ENCODE measurements at places on chromosomes 7 and 10.

DNA sequence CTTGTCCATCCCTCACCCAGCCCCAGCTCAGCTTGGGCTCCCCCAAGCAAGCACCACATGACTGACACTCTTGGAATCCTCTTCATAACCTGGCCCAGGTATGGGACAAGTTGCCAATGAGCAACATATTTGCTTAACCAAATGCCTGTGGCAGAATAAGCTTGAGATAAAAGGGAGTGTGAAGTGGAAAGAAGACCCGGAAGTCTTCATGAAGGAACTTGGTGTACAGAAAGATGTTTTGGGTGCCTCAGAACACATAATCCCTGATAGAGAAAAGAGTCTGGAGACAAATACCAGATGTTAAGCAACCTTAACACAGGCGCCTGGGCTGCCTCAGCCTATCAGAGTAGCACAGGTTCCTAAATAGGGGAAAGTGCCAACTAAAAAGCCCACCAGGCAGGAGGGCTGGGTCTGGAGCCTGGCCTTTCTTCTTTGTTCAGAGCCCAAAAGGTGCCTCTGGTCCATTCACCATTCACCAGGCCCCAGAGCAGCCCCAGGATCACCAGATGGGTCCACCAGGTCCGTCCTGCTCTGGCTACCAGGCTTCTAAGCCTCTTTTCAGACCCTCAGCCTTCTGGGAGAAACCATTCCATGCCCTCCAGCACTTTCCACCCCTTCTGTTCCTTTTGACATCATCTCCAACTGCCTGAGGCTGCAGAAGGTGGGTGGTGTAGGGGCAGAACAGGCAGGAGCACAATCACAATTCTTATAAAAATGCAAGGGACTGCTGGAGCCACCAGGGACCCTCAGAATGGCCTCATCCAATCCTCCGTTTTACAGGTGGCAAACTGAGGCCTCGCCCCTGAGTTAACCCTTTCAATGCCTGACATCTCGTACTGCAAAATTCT lies 22.6 kb downstream of the KCNMA1 start:
- no peak for DNase-seq

- DNase-seq, result no peak
These were observed 155.2 kb upstream of the BMPER start for GRCh38 chr7:33750177-33750576.

DNA sequence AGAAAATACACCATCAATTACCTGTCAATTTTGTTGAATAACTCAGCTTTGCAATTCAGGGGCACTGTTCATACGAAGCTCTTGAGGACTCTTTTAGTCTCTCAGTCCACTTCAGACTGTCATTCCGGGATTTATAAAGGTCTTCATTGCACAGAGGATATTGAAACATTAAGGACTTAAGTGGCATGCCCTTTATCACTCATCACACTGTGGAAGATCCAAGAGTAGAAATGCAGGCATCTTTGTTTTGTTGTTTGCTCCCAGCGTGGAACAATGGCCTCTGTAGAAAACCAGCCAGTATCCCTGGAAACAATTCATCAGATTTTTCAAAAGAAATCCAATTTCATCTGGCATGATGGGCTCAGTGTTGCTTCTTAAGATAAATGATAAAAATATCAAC lies 66.3 kb upstream of the LRGUK start:
- no peak for DNase-seq

DNA sequence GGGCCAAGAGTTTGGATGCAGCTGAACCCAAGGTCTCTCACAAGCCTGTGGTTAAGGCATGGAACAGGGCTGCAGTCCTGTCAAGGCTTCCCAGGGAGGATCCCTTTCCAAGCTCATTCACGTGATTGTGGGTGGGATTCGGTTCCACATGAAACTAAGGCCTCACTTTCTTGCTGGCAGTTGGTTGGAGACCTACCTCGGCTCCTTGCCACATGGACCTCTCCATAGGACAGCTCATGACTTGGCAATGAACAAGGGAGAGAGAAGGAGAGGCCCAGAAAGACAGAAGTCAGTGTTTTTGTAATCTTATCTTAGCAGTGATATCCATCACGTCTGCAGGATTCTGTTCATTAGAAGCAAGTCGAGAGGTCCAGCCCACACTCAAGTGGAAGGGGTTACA lies 583.8 kb downstream of the LRMDA start:
- DNase-seq, result no peak

DNA sequence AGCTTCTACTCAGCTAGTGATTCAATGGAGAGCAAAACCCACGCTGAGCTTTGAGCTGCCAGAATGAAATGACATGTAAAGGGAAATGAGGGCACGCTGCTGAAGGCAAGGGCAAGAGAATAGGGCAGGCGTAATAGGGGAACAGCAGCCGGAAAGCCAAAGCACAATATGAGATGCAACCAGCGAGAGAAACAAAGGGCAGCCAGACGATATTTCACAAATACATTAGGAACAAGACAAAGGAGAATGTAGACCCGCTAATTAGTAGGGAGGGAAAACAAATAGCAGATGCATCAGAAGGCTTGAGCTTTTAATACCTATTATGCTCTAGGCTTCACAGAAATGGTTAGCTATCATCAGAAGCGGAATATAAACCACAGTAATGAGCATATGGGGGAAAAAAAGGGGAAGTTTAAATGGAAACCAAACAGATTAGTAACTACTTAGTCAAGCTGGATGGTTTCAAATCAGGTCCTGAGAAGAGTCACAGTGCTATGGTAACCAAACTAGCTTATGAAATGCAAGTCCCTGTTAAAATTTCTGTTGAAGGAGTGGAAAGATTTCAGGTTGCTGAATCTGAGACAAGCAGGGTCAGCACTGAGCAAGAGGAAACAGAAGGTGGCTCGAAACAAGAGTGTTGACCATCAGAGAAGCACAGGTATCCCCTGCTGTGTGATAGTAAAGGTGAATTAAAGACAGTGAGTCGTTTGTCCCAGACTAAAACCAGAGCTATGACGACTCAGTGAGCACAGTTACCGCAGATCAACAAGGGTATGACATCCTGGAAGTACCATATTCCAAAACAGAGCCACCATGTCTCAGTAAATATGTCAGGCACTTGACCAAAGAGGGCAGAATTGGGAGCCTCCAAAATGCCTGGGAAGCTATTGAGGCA lies 496.9 kb upstream of the CELF2 start:
- DNase-seq, result peak; percentile 37

GRCh38 chr7:95596198-95597063 lies at the start of gene PDK4:
Gene PDK4, minus strand, starts transcription at chr7:95596516. Its CDS starts 223 bp downstream, at chr7:95596293.
- DNase-seq, result no peak

DNA sequence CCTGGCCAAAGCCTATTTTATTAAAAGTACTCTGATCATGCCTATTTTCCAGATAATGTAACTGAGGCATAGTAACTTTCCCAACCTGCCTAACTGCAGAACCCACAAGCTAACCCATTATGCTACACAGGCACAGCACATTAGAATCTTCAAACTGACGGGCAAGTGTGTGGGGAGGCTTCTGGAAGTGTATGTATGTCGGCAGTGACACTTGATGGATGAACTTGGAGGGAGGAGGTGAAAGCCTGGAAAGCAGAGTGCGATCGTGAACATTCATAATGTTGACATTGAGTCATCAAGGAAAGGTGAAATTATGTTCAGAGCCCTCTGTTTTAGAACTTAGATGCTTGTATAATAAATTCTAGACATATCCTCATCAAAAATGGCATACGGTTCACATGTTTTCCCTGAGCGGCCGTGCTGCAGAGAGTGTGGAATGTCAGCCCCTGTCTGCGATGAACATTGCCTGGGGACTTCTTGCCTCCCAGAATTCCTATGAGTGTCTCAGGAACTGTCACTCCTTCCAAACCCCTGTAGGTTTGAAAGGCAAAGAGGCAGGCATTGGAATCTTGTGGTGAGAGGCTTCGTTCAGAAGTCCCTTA lies 102.4 kb downstream of the SLIT1 start:
- DNase-seq, result no peak

DNA sequence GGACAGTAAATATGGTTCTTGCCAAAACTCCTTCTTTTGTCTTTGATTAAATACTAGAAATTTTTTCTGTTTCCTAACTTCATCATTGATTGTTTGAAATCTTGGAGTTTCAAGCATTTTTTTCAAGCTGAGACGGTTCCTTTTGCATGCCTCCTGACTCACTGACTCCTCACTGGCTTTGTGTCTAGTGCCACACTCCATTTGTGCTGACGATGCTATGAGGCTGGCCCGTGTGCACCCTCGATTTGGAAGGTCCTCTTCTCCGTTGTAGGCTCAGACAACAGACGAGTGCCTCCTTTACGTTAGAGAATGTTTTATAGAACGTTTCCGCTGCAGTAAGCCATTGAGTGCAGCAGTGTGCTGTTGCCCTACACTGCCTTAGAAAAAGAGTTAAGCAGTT lies 10.8 kb upstream of the CSGALNACT2 start:
- no peak for DNase-seq

DNA sequence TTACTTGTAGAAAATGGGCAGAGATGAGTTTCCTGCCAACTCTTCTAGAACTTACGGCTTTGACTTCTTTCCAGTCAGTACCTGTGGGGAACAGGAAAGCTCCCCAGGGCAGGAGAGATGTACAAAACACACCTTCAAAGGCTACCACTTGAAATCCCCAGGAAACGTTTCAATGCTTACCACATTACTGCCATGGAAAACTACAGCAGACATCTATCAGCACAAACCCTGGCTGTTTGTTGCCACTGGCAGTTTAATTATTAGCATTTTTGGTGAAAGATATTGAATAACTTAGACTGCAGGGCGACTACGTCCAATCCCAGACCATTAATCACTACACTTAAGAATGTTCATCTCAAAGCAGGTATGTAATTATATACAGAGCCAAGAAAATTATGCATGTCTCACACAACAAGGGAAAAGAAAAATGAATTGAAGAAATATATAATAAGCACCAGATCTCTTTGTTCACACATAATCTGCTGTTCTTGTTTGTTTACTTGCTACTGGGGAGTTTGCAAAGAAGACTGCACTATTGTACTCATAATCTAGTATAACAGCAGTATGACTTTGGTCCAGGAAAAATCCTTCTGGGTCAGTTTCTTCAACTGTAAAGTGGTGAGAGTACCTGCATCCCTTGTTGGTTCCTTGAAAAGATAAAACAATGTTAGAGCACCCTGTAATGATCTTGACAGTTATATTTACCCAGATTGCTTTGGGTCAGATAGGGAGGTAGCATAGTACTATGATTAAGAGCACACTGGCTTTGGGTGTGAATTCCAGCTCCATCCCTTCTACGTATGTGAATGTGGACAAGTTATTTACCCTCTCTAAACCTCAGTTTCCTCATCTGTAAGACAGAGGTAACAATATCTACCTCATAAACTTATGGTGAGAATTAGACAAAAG lies 138.3 kb downstream of the DOCK4 start:
- DNase-seq, result no peak

DNA sequence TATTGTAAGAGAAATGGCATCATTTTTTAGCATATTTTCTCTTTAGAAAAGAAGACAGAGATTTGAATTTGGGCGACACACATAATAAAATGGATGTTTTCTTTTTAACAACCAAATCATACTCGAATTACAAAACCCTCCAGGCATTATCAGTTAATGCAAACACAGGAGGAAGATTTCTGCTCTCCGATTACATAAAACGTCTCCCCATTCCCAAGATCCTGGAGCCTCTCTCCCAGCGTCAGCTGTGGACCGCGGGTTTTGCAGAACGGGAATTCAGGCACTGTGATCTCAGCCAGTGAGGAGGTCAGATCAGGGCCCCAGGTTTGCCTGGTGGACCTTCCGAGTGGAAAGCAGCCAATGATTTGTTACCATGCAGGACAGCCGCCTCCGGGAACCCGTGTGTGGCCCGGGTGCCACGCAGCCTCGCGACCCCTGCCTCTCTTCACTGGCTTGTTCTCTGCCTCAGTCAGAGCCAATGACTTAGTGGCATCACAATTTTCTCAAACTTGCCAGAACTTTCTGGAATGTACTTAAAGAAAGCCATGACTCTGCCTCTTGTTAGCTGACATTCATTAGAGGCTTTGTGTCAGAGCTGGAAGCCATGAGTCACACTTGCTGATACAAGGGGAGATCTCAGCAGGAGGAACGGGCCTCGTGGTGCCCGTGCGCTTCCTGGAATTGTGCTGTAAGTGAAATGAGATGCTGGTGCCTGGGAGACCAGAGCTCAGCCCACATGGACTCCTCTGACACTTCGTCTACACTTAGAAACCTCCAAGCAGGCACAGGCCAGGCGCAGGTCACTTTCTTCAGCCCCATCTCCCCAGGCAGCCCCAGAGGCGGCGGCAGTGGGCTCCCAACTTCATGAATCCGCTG lies 246.1 kb downstream of the KLF6 start:
- no peak for DNase-seq

DNA sequence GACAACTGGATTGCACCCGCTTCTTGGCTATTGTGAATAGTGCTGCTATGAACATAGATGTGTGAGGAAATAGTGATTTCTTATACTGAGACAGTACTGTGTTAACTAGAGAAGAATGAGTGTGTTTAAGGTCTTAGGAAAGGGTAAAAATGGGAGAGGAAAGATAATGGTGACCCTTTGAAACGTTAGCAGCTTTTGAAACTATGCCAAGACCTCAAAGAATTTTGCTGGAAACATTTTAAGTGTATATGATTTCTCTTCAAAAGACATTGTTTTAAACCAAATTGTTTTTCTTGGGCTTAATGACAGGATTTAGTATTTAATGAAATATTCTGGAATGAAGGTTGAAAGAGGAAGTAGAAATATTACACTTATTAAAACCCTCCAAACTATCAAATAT lies 100.8 kb upstream of the ARHGAP21 start:
- DNase-seq, result no peak

GRCh38 chr10:123139165-123139520 lies 3.4 kb downstream of the HMX3 start:
- no peak for DNase-seq

- no peak for DNase-seq
These were observed 27.5 kb upstream of the AMZ1 start for GRCh38 chr7:2660359-2661095.

DNA sequence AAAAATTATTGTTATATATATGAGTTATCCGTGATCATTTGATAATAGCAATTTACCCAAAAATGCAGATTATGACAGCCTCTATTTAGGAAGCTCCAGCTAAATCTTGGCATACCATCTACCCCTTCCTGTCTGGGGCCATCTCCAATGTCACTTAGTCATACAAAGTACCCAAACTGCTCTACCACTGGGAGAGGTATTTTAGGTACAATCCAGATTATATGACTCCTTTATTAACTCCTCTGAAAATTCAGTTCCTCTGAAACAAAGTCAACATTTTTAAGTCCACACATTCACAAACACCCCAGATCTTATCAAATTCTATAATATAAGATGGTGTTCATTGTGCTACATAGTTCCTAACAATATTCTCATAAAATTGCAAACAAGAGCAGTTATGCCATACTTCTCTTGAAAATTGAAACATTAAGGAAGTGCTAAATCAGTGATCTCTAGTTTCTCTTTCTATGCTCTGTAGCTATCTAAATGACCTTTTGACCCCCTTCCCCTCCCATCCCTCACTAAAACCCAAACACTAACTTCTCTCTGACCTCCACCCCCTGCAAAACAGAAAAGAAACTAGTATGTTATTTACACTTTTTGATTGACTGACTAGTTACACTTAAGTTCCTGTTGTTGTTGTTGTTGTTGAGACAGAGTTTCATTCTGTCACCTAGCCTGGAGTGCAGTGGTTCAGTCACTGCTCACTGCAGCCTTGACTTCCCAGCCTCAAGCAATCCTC lies 16.4 kb downstream of the HOXA1 start:
- no peak for DNase-seq
